ENCODE measurements at places on chromosomes 6 and 20.

- DNase-seq: no peak
Observed at GRCh38 chr20:62624325-62624690, 18.0 kb upstream of the SLCO4A1 start.

GRCh38 chr6:146768722-146769121 lies 169.9 kb downstream of the ADGB start:
- DNase-seq: no peak

- DNase-seq: no peak
Observed at GRCh38 chr6:164417537-164418261, 891.7 kb downstream of the C6orf118 start.

- DNase-seq: no peak
Observed at GRCh38 chr6:138008791-138009190, 98.4 kb downstream of the PERP start.

Measured in DMS53 (cell line).